ENCODE measurements at places on chromosomes 12 and 14. TPM values are rescaled to one million over a fixed set of nuclear protein-coding genes. Genes with fewer than 3 reads are reported as not detected.

GRCh38 chr14:102015045-102015685 lies 50.8 kb downstream of the DYNC1H1 start:
- no peak for DNase-seq

DNA sequence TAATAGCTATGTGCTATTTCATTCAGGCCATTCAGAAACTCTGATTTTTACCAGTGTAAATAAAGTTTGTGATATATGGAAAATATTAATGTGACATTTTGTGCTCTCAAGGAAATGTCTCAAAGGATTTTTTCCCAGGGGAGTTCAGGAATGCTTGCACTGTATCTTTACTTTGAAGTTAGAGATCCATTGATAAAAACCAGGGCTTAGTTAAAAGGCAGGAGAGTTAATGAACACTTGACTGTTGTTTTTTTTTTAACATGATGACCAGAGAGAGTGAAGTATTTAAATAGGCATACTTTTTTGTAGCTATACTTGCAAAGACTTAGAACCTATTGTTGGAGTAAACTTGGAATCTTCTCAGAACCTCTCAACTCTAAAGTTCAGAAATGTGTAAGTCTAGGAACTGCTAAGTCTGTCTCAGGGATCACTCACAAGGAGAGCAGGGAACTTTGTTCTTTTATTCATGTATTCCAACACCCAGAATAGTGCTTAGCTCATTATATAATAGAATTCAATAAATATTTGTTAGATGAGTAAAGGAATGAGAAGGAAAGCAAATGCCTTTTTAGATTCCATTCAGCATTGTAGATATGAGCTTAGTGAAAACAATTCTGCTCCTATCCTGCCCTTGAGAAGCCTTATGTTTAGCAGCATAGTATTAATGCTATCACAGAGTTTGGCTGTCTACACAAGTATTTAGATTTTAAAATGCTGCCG lies 117.5 kb downstream of the DAAM1 start:
- DNase-seq: no peak

DNA sequence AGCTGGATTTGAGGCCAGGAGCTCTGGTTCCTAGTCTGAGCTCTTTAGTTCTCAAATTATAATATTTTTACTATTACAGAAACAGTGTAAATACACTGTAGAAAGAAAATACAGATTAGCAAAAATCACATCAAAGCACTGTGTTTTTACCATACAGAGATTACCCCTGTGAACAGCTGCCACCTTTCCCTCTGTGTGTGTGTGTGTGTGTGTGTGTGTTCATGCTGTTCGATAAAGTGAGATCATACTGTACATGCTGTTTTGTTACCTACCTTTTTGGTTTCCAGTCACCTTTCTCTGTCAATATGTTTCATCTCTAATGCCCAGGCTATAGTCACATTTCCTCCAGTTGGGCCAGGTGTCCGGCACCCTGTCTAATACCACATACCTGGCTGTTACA lies 26.9 kb downstream of the MVK start:
- no peak for DNase-seq

DNA sequence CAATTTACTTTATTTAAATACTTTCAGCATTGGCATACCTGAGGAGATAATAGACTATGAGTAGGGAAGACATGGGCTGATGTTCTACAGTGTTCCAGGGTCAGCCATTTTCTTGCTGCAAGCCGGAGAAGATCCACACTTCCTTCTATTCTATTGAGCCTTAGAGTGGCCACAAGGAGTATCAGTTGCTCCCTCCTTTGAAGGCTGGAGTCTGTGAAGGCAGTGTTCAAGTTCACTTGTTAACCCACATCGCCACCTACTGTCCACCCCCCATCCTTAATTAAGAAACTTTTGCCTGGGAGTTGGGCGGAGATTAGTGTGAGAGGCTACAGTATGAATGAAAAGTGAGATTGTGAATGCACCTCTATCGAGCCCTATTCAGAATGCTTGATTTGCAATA lies 666.6 kb downstream of the NRXN3 start:
- no peak for DNase-seq

DNA sequence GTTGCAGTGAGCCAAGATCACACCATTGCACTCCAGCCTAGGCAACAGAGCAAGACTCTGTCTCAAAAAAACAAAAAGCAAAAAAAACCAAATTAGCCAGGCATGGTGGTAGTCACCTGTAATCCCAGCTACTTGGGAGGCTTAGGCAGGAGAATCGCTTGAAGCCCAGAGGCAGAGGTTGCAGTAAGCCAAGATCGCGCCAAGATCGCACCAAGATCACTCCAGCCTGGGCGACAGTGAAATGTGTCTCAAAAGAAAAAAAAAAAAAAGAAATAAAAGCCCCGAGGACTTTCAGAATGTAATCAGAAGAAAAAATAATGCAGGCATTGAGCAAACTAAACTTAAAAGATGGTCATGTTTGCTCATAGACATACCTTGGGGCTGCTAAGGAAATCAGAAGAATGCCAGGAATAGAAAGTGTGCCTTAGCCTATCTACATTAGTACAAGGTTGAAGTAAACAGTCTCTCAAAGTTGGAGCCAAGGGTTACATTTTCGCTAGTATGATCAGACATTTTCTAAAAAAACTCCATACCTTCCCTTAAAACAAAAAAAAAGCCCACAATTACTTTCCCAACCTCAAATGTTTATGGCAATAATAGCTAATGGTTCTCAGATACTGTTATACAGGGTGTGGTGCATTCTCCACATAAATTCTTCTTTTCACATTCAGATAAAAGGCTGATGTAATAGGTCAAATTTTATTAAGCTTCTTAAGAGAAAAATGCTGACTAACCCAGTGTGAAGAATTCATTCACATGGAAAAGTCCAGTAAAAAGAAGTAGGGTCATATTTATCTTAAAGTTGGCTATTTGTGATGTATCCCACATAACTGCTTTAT lies 15.8 kb downstream of the DTD2 start:
- no peak for DNase-seq

Gene GON7
- 16.8 TPM for total RNA-seq

Gene AJUBA
- 3.1 TPM for total RNA-seq

Gene CIROP
- not detected for total RNA-seq

DNA sequence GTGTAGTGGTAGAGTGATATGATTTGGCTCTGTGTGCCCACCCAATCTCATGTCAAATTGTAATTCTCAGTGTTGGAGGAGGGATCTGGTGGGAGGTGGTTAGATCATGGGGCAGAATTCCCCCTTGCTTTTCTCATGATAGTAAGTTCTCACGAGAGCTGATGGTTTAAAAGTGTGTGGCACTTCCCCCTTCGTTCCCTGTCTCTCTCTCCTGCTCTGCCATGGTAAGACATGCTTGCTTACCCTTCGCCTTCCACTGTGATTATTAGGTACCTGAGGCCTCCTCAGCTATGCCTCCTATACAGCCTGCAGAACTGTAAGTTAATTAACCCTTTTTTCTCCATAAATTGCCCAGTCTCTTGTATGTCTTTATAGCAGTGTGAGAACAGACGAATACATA lies 115.7 kb upstream of the FUT8 start:
- DNase-seq: no peak

Gene AQP6
- total RNA-seq: not detected

GRCh38 chr12:50747817-50748216 lies 16.1 kb upstream of the ATF1 start:
- no peak for DNase-seq

GRCh38 chr12:40552868-40553267 lies 139.4 kb upstream of the CNTN1 start:
- DNase-seq: no peak

DNA sequence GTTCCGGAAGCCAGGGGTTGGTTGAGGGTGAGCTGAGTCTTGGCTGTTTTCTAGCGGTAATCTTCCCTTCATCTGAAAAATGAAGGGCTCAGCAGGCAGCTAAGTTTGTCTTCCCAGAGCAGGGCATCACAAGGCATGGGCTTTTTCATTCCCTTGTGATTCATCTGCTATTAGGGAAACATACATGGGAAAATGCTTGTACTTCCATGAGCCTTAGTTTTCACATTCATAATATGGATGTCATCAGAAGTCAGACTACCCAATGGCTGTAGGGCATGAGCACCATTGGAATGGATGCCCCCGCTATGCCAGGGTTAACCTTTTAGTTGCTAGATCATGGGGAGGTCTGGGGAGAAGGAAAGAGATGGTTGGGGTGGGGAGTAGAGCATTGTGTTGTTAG lies 18.7 kb downstream of the HELB start:
- no peak for DNase-seq

All from Peyer's patch (tissue), 4 donors.